ENCODE measurements at places on chromosomes 5 and 9. TPM values are rescaled to one million over a fixed set of nuclear protein-coding genes. Genes with fewer than 3 reads are reported as not detected.

DNA sequence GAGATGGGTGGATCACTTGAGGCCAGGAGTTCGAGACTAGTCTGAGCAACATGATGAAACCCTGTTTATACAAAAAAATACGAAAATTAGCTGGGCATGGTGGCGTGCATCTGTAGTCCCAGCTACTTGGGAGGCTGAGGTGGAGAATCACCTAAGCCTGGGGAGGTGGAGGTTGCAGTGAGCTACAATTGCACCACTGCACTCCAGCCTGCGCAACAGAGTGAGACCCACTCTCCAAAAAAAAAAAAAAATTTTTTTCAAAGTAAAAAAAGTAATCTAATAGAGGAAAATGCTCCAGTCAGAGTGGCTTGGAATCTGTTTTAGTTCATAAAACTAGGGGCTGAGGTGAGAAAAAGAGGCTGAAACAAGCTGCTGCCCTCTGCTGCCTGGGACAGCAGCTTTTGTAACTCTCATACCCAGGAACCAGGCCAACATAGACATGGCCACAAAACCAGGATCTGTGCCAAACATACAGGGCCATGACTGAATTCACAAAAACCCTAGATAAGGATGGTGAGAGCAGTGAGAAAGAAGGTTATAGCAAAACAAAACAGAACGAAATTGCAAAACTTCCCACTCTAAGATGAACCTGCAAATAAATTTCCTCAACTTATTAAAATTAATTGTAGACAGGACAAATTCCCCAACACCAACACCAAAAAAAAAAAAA is 13.1 kb upstream of the DCAF12 start:
- H3K36me3 ChIP-seq = no peaks in the 10 kb centered on the region
- no peak overlapping the region for H3K4me3 ChIP-seq
- H3K27ac ChIP-seq = no peak overlapping the region
- DNase-seq = no peak

DNA sequence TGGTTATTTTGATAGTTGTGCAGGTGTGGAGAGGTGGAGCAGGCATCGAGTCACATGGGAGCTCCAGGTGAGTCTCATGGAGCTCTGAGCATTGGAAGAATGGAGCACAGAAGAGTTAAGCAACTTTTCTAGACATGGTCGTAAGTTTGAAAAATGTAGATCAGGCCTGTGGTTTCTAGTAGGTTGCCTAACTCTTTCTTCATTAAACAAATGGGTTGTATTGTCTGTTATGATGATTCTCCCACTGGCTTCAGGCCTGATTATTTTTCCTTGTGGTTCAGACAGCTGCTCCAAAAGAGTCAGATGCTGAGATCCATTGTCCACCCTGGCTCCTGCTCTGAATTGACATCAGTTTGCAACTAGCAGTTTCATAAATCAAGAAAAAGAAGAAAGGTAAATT is 80.3 kb upstream of the RPS23 start:
- no peak overlapping the region for H3K4me3 ChIP-seq
- H3K27me3 ChIP-seq = no peaks in the 10 kb centered on the region
- H3K4me1 ChIP-seq = peaks cover 10% of the 10 kb centered on the region
- H3K27ac ChIP-seq = peak overlapping the region; percentile 81
- DNase-seq = no peak

DNA sequence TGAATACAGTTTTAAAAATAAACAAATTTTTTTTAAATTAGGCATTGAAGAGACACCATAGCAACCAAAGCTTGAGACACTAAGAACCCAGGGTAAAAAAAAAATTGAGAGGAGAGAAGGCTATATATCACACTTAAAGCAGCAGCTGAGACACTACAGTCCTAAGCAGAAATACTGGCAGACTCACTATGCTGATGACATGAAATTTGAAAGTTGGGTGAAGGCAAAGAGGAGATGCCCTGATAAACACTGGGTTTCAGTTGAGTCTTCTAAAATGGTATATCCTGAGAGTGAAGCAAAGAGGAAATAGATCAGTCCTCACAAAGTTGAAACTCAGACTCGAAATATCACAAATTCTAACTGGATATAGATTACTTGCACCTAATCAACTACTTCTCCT is 419.9 kb upstream of the CDH9 start:
- DNase-seq = no peak
- no peaks in the 10 kb centered on the region for H3K4me1 ChIP-seq
- no peaks in the 10 kb centered on the region for H3K36me3 ChIP-seq
- no peak overlapping the region for H3K27ac ChIP-seq
- no peaks in the 10 kb centered on the region for H3K27me3 ChIP-seq

DNA sequence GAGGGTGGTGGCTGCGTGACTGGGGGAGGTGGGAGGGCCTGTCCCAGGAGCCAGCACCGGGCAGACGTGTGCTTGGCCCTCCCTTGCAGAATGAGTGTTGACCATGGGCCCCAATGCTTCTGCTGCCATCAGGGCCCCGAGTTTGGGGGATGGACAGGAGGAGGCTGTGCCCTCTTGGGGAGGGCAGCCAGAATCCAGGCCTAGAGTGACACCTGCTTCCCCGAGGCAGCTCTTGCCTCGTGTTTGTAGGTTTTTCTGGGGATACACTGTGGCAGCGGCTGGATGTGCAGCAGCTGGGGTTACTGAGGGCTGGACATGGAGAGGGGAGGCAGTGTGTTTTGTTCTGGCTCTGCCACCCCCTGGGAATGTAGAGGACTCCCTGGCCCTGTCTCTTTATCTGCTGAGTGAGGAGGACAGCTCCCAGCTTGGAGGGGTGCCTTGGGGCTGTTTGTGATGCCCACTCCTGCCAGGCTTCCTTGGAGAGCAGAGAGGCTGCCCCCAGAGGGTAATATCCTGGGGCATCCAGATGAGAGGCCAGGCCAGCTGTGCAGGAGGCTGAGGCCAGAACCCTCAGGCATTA is 22.7 kb downstream of the WNK2 start:
- no peak overlapping the region for H3K4me3 ChIP-seq
- H3K27ac ChIP-seq = peak overlapping the region; percentile 70
- no peaks in the 10 kb centered on the region for H3K4me1 ChIP-seq
- DNase-seq = no peak

- no peaks in the 10 kb centered on the region for H3K4me1 ChIP-seq
- H3K36me3 ChIP-seq = no peaks in the 10 kb centered on the region
- H3K4me3 ChIP-seq = no peak overlapping the region
- no peak for DNase-seq
- no peaks in the 10 kb centered on the region for H3K27me3 ChIP-seq
- no peak overlapping the region for H3K27ac ChIP-seq
These were observed 12.7 kb upstream of the LIFR start for GRCh38 chr5:38569180-38569579.

DNA sequence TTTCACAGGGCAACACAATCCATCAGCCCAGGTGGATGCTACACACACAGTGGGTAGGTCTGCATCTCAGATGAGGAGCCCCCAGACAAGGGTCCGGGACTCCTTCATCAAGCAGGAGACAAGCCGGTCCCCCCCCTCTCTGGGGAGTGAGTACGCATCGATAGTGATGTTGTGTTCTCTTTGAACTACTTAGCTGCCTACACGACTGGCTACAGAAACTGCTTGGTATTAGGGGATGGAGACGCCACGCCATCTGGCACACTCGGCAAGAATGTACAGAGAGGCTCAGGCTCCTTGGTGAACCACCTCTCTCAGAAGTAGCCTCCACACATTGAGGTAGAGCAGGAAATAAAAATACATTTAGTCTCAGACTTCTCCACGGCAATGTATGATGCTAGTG is 179.8 kb downstream of the CNTNAP3 start:
- no peak overlapping the region for H3K4me3 ChIP-seq
- H3K27ac ChIP-seq = no peak overlapping the region
- H3K27me3 ChIP-seq = no peaks in the 10 kb centered on the region
- DNase-seq = no peak
- H3K36me3 ChIP-seq = no peaks in the 10 kb centered on the region

GRCh38 chr5:131766689-131767088 is 30.1 kb downstream of the FNIP1 start:
- H3K27ac ChIP-seq = no peak overlapping the region
- H3K4me1 ChIP-seq = no peaks in the 10 kb centered on the region
- H3K36me3 ChIP-seq = no peaks in the 10 kb centered on the region
- DNase-seq = no peak

- H3K27ac ChIP-seq = no peak overlapping the region
- H3K4me3 ChIP-seq = no peak overlapping the region
- H3K27me3 ChIP-seq = no peaks in the 10 kb centered on the region
- no peaks in the 10 kb centered on the region for H3K4me1 ChIP-seq
- DNase-seq = no peak
- no peaks in the 10 kb centered on the region for H3K36me3 ChIP-seq
These were observed 107.7 kb downstream of the TENT4A start for GRCh38 chr5:6820851-6821479.

DNA sequence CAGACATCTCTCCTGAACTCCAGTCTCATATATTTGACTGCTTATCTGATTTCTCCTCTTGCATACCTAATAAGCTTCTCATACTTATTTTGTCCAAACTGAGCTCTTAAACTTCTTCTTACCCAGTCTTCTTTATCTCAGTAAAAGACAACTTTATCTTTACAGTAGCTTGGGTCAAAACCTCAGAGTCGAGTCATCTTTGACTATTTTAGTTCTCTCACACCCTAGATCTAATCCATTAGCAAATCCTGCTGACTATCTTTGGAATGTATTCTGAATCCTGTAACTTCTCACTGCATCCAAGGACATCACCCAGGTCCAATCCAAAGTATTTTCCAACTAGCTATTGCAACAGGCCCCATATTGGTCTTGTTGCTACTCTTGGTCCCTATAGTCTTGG is 11.8 kb upstream of the JAK2 start:
- H3K4me1 ChIP-seq = no peaks in the 10 kb centered on the region
- no peaks in the 10 kb centered on the region for H3K36me3 ChIP-seq
- DNase-seq = no peak
- H3K27me3 ChIP-seq = no peaks in the 10 kb centered on the region
- H3K4me3 ChIP-seq = no peak overlapping the region

GRCh38 chr5:149387081-149387631 is 8.1 kb upstream of the IL17B start:
- H3K27ac ChIP-seq = peak overlapping the region; percentile 95
- H3K36me3 ChIP-seq = no peaks in the 10 kb centered on the region
- no peak overlapping the region for H3K4me3 ChIP-seq

GRCh38 chr5:159402311-159402710 is 72.0 kb upstream of the IL12B start:
- no peak for DNase-seq
- no peaks in the 10 kb centered on the region for H3K4me1 ChIP-seq

DNA sequence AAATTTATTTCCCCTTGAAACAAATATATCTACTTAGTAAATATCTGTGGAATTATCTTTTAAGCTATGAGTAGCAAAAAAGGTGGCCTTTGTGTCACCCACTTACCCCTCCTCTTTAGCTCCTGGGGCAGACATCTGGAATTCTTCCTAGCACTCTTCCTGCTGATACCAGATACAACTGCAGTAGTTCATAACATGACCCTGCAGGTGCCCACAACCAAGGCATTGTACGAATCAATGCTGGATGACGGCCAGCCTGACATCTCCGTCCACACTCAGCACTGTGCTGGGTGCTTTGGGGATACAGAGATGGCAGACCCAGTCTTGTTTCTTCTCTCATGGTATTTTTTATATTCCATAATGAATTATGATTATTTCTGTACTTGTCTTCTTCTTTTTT is 152.3 kb downstream of the GOLPH3 start:
- no peaks in the 10 kb centered on the region for H3K36me3 ChIP-seq
- H3K4me1 ChIP-seq = no peaks in the 10 kb centered on the region
- DNase-seq = no peak
- no peak overlapping the region for H3K4me3 ChIP-seq

DNA sequence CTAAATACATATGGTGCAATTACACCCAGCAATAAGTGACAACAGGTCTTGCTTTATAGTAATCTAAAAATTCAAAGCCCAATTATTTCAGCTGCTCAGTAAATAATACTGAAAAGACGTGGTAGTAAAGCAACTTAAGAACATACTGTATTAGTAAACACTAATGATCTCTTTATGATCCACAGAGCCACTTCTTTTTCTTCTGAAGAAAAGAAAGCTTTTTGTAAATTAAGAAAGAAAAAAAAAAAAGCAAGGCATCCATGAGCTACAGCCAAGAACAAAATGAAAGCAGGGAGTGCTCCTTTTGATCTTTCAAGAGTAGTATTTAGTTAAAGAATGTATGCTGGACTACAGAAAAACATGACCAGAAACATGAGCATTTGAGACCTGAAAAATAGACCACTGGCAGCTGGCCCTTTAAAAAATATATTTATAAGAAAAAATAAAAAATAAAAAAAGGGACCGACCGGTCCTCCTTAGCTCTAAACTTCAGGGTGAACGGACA is 348.7 kb downstream of the GLIS3 start:
- no peak overlapping the region for H3K27ac ChIP-seq
- peaks cover 3% of the 10 kb centered on the region for H3K4me1 ChIP-seq
- no peaks in the 10 kb centered on the region for H3K36me3 ChIP-seq
- H3K27me3 ChIP-seq = no peaks in the 10 kb centered on the region

DNA sequence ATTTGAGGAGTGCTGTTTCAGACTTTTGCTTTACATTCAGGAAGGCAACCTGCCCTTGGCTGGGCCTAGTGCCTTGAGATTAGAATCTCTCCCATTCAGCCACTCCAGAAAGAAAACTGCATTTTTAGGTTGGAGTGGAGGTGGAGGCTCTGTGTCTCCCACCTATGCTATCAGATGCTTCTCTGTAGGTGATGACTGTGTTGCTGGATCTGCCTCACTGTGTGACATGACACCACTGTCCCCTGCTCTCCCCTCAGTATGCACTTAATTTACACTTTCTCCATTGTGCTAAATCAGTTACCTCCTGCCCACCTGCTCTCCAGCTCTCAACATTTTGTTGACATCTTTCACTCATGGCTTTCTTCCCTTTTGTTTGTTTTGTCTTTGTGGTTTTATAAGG is 265.8 kb downstream of the TENT4A start:
- no peak overlapping the region for H3K4me3 ChIP-seq
- DNase-seq = no peak
- no peaks in the 10 kb centered on the region for H3K36me3 ChIP-seq
- no peak overlapping the region for H3K27ac ChIP-seq
- H3K27me3 ChIP-seq = no peaks in the 10 kb centered on the region
- no peaks in the 10 kb centered on the region for H3K4me1 ChIP-seq

Gene SLCO6A1
- total RNA-seq = not detected

Gene PAEP
- total RNA-seq = not detected
